Foreskin fibroblast (primary cell): ENCODE measurements at places on chromosomes 1 and 21.
A peak's percentile ranks its signal among the peaks of the same experiment; 100 is the strongest.

- no peak for DNase-seq
Observed at GRCh38 chr21:45602106-45602505, 41.4 kb upstream of the PCBP3 start.

DNA sequence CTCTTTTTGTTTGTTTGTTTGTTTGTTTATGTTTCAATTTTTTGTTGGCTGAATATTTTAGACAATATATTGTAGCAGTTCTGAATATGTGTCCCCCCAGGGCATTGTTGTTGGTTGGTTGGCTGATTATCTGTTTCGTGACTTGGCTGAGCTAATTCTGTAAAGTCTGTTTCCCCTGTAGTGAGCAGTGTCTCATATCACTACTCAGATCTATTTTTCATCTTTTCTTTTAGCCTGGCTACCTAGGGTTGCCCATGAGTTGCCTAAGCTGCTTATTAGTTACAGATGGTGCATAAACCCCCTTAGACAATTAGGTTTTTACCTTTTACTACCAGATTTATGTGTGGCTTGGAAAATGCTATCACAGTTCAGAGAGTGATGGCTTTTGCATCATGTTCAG is 32.3 kb downstream of the CFAP57 start:
- peak; percentile 9 for DNase-seq

GRCh38 chr1:247681288-247681897 is 1.9 kb upstream of the OR13G1 start:
- DNase-seq, result no peak

GRCh38 chr1:38474738-38475623 is 384.6 kb downstream of the RRAGC start:
- DNase-seq, result no peak

- no peak for DNase-seq
Observed at GRCh38 chr1:59107916-59108315, 189.0 kb upstream of the FGGY start.

- DNase-seq, result no peak
Observed at GRCh38 chr1:45922813-45923212, 119.4 kb downstream of the MAST2 start.

DNA sequence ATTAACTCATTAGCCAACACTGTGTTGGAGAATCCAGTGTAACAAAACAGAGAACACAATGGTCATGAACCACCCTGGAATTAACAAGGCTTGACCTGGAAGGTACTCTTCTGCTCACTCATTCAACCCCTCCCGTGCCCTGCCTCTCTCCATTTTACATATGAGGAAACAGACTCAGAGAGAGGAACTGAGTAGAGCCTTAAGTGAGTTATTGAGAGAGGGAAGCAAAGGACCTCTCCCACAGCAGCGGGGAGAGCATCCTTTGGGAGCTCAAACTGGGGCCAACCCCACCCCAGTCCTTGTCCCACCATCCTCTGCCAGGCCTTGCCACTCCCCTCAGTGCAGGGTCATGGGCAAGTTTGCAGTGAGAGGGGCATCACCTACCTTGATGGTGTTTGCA is 1.4 kb downstream of the S100A12 start:
- no peak for DNase-seq

GRCh38 chr1:73026114-73026513 is 743.8 kb upstream of the NEGR1 start:
- DNase-seq, result no peak

- DNase-seq, result peak; percentile 56
Observed at GRCh38 chr1:230268371-230269170, 157.6 kb downstream of the PGBD5 start.

GRCh38 chr1:153752571-153753195 is 22.5 kb upstream of the SLC27A3 start:
- DNase-seq, result no peak

- no peak for DNase-seq
Observed at GRCh38 chr1:213250041-213250440, 199.0 kb downstream of the RPS6KC1 start.

GRCh38 chr1:59295618-59296017 is 1.3 kb upstream of the FGGY start:
- no peak for DNase-seq

GRCh38 chr21:32468681-32469111 is 56.2 kb downstream of the EVA1C start:
- DNase-seq, result no peak

GRCh38 chr1:115089420-115090185 is at the start of gene TSPAN2:
TSPAN2 (minus strand) TSS chr1:115089503; CDS start chr1:115089432, 71 bp downstream.
- peak; percentile 38 for DNase-seq

- no peak for DNase-seq
Observed at GRCh38 chr1:226121049-226121586, 58.6 kb downstream of the H3-3A start.

DNA sequence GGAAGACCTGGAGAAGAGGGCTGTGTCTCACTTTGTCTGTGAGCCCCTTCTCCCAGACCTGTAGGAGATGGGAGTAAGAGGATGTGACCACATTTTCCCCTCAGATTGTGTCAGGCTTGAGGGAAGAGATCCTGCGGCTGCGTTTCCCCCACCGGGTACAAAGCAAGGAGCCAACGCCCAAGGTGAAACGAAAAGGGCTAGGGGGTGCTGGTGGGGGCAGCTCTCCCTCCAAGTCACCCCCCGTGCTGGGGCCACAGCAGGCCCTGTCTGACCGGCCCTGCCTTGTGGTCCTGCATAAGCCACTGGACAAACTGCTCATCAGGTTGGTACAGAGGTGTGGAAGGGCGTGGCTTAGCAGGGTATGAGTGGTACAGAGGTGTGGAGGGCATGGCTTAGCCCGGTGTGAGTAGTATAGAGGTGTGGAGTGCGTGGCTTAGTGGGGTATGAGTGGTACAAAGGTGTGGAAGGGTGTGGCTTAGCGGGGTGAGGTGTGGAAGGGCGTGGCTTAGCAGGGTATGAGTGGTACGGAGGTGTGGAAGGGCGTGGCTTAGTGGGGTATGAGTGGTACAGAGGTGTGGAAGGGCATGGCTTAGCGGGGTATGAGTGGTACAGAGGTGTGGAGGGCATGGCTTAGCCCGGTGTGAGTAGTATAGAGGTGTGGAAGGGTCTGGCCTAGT is 30.6 kb downstream of the HYI start:
- no peak for DNase-seq

DNA sequence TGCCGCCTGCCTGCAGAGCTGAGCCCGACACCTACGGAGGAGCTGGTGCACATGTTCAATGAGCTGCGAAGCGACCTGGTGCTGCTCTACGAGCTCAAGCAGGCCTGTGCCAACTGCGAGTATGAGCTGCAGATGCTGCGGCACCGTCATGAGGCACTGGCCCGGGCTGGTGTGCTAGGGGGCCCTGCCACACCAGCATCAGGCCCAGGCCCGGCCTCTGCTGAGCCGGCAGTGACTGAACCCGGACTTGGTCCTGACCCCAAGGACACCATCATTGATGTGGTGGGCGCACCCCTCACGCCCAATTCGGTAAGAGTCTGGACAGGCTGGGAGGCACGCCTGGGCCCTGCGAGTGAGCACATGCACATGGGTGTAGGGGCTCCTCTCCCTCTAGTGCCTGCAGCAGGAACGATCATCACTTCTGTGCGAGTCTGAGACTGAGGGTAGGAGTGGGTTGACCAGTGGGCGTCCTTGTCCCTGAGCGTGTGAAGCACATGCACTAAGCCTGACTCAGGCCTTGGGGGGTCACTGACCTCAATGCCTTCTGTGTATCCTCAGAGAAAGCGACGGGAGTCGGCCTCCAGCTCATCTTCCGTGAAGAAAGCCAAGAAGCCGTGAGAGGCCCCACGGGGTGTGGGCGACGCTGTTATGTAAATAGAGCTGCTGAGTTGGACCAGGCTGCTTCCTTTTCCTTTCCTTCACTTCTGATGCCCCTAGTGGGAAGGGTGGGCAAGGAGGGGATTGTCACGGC is 6.9 kb downstream of the DMAP1 start:
- DNase-seq, result peak; percentile 85

- DNase-seq, result no peak
Observed at GRCh38 chr1:238861342-238862066, 524.9 kb upstream of the CHRM3 start.

- DNase-seq, result no peak
Observed at GRCh38 chr1:183553764-183554163, 36.5 kb downstream of the NCF2 start.

- DNase-seq, result no peak
Observed at GRCh38 chr1:157201767-157202166, 63.6 kb upstream of the ETV3 start.

GRCh38 chr1:40633523-40633922 is 32.0 kb downstream of the RIMS3 start:
- no peak for DNase-seq

- peak; percentile 60 for DNase-seq
Observed at GRCh38 chr1:82273816-82274215, 473.1 kb downstream of the ADGRL2 start.

GRCh38 chr21:35868005-35868868 is 192.1 kb downstream of the SETD4 start:
- no peak for DNase-seq
